Stimulated activated CD8-positive, alpha-beta memory T cell treated with anti-CD3 and anti-CD28 coated beads, Interleukin-7, amount 100 ng/mL, for 4 hours (primary cell): ENCODE measurements at places on chromosomes 1 and 21.

DNA sequence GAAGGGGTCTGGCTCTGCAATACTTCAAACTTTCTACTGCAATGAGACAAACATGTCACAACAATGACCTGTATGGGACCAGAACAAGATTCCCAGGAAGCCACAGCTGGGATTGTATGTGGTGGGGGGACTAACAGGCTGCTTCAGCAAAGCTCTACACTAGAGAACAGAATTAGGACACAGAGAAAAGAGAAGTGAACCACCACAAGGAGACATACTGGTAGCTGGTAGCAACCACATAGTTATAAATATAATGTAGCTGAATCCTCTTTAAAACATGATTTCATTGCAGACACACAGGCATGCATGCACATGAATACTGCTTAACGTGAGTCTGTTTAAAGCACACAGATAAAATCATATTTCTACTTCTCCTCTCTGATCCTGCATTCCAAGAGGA lies 3.5 kb upstream of the ILDR2 start:
- no peak for DNase-seq

DNA sequence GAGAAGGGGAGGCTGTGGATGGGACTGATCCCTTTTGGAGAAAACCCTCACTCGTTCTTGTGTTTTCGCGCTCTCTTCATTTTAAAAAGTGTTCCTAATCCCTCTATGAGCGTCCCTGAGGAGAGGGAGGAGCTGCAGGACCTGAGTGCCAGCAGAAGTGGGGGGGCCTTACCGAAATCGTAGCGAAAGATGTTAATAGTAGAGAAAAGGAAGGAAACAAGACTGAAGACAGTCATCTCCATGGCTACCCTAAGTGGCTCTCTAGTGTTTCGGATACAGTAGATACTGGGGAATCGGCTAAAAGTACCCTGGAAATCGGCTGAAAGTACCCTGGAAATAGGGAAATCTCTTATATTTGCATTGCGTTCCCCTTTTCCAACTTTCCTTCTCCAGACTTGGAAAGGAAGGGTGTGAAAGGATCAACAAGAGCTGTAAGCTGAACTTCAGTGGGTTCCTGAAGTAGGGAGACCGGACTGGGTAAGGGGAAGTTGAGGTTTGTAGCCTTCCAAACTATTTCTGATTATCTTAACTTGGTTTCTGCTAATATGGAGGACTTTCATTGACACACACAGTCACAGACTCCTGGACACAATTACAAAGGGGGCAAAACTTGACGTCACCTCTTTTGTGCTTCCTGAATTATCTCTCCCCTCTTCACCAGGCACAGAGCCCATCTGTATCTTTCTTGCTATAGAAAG lies 486 bp upstream of the DSTYK start:
- no peak for DNase-seq

- no peak for DNase-seq
These were observed 209.1 kb upstream of the LYPLAL1 start for GRCh38 chr1:218964471-218965185.

GRCh38 chr1:30990591-30990990 lies 74.9 kb downstream of the PUM1 start:
- DNase-seq = no peak

DNA sequence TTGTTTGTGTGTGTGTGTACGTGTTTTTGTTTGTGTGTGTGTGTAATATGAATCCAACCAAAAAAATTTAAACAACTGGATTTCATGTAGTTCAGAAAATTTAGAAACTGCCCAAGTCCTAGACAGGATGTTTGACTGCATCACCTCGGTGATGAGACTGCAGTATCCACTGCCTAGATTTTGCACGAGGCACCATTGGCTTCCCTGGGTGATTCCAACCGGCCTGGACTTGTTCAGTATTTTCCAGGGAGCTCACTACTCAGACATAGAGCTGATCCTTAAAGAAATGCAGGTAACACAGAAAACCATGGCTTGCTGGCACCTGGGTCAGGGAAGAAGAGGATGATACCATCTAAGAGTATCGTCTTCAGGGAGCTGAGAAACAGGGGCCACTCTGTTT lies 18.2 kb upstream of the KCNK2 start:
- DNase-seq = no peak

- no peak for DNase-seq
These were observed 441 bp downstream of the PPT1 start for GRCh38 chr1:40096646-40096976.

GRCh38 chr1:233019778-233020325 lies 69.4 kb downstream of the NTPCR start:
- DNase-seq = no peak

DNA sequence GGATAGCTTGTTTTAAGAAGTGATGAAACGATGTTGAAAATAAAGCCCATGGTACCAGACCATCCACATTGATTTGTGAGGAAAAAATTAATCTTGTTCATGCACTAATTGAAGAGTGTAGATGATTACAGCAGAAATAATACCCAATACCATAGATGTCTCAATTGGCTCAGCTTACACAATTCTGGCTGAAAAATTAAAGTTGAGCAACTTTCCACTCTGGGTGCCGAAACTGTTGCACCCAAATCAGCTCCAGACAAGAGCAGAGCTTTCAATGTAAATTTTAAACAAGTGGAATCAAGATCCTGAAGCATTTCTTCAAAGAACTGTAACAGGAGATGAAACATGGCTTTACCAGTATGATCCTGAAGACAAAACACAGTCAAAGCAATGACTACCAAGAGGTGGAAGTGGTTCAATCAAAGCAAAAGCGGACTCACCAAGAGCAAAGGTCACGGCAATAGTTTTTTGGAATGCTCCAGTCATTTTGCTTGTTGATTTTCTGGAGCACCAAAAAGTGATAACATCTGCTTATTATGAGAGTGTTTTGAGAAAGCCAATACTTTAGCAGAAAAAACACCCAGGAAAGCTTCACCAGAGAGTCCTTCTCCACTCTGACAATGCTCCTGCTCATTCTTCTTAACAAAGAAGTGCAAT lies 16.1 kb upstream of the KCNA3 start:
- DNase-seq = no peak

GRCh38 chr1:2086446-2087078 lies 36.4 kb downstream of the PRKCZ start:
- DNase-seq = no peak

- DNase-seq = no peak
These were observed 15.2 kb downstream of the SLC27A3 start for GRCh38 chr1:153790313-153790965.

DNA sequence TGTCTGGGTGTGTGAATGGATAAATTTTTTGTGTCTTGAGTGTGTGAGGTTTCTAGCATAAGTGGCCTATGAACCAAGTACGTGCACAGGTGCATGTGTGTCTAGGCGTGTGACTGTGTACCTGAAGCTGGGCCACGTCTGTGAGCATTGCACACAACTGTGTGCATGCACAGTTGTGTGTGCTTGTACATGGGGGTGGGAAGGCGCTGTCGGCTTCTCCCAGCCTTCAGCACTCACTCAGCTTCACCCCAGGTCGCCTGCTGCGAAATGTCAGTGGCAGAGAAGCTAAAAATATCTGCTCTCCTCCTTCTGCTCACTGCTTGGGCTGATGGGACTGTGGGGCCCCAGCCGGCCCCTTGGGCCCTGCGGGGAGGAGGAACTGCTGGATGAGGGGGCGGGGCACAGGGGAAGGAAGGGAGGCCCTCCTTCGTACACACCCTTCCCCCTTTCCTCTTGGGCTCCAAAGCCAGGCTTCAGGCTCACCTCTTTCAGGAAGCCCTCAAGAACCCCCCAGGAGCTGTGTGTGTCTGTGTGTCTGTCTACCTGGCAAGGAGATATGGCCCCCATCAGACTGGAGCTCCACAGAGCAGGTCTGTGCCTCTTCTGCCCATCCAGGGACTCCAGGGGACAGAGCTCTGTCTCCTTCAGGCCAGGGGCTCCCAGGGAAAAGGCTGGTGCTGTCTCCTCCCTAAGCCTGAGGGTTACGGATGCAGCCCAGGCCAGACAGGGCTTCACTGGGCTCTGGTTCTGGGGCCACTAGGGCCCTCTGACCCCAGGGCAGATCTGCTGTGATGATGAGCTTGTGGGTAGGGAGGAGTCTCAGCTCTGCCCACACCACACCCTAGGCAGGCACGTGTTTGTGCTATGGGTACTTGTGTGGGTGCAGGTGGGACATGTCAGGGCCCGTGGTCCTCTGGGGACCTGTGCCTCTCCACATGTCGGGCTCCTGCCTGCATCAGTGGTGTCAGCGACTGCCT lies 35.6 kb upstream of the WASF2 start:
- DNase-seq = no peak

GRCh38 chr1:26363549-26364448 lies 8.8 kb downstream of the ZNF683 start:
- peak; percentile 72 for DNase-seq

- no peak for DNase-seq
These were observed 6.7 kb upstream of the EPHA8 start for GRCh38 chr1:22556391-22557104.

DNA sequence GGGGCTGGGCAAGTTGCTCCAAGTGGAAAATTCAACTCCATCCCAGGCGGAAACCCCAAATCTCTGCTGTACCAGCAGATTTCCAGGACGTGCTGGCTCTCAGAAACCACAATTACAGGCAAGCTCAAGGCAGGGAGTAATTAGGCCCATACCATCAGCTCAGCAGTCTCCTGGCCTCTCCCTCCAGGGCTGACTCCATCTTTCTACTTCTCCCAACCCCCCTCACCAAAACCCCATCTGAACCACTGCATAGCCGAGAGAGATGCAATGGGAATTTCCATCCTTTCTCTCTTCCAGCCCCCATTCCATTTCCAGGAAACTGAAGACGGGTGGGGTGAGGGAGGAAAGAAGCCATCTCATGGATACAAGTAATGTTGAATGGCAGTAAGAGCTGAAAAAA lies 41.2 kb downstream of the ARHGEF11 start:
- no peak for DNase-seq

- peak; percentile 16 for DNase-seq
These were observed 119.2 kb upstream of the IPO9 start for GRCh38 chr1:201709564-201710295.

DNA sequence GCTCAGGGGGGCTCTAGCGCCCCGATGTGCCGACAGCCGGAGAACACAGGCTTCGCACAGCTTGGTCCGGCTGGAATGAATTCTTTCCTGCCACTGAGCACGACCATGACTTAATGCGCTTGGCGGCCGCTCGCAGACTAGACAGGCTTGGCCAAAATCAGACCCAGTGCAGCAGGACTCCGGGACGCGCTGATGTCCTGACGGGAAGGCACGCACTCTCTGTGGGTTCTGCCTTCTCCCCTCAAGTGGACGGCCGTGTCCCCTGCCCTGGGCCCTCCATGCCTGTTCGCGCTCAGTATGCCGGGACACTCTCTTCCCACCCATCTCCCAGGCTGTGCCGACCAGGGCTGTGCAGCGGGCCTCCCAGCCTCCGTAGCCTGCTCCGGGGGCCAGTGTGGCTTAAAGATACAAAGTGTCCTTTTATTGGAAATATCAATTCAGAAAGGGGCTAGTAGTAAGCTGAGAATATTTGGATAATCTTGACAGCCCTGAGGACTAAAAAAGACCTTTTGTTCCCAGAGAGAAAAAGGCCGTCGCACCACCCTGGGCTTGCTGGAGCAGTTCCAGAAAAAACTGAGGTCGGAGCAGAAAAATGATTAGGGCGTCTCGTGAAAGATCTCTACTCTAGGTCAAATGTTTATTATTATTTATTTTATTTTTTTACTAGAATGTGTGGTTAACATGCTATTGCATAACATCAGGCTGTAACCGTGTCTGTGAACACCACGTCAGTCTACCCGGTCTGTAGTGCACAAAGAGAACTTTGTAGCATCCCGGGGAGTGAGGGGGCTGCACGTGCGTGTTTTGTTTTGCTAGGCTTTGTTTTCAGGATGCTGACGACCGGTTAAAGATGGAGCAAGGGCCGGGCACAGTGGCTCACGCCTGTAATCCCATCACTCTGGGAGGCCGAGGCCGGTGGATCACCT lies 88.1 kb upstream of the ARHGEF16 start:
- DNase-seq = no peak

GRCh38 chr1:225928186-225929175 lies 4.4 kb upstream of the PYCR2 start:
- DNase-seq = no peak

- no peak for DNase-seq
These were observed 110.8 kb downstream of the PLPP3 start for GRCh38 chr1:56468518-56468917.

DNA sequence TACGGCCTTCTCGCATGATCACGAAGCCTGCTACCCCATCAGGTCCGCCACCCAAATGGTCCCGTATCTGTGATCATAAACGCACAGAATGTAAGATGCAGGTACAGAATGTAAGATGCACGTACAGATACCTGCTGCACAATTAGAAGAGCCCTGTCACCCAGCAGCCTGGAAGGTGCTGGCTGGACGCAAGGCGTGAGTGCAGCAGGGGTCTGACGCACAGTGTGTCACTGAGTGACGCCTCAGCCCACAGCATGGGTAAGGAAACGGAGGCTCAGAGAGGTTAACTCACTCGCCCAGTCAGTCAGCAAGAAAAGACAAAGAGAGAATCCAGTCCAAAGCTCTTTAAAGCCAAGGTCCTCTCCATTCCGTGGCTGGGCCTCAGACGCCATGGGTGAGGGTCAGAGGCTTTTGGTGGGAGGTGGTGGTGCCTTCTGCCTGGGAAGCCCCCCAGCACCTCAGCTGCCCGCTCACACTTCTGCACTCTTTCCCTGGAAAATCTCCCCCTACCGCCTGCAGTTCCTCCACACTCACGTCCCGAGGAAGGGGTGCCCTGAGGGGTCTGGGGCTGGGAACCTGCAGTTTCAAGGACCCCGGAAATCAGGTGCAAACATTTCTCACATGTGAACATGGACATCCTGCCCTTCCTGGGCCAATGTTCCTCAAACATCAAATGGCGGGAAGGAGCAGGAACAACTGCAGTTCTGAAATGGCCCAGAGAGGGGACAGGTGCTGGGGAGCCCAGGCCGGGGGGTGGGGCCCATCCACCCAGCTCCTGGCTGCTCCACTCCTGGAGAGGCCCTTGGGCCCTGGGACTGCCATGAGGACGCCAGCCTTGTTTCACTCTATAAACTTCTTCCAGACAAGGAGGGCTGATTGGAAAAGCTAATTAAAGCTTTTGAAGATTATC lies 59.4 kb downstream of the SLC66A1 start:
- DNase-seq = no peak

DNA sequence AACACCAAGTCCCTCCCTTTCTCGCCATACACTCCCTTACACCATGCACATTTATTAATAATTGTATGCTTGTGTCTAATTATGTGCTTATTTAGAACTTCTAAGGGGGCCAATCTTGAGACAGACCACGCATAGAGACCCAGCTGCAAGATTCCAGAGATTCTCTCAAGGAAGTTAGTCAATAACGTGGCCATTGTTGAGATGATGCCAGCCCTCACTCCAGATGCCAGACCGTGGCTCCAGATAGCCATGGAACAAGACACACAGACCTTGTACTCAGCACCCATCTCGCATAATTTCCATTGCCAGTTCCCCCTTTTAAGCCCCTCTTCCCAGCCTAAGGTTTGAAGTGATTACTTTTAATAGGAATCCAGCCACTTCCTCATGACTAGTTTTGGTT lies 62.4 kb downstream of the DIRAS3 start:
- DNase-seq = no peak

GRCh38 chr21:46323227-46323709 lies 402 bp downstream of the C21orf58 start:
- no peak for DNase-seq

- peak; percentile 19 for DNase-seq
These were observed 43.6 kb downstream of the ARID1A start for GRCh38 chr1:26739329-26739914.

- DNase-seq = no peak
These were observed 60.8 kb downstream of the TSEN15 start for GRCh38 chr1:184112176-184112948.
